NCI-H1930 (cell line): ENCODE measurements at places on chromosomes 3 and 15.

DNA sequence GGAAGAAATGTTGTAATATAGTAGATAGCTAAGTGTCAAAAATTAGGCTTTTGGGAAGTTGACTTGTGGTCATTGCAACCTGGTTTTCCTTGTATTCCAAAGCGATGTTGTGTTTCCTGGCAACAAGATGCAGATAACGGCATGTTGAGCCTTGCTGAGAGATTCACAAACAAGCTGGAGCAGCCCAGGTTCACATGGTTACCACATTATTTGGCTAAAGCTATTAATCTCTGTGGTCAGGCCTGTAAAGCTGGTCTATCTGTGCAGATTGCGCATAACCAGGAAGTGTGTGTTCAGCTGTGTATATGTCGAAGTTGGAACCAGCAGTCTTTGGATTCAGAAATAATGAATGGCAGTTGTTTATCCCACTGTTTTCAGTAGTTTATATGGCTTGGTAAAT is 6.6 kb downstream of the TIPARP start:
- DNase-seq = peak; percentile 31

DNA sequence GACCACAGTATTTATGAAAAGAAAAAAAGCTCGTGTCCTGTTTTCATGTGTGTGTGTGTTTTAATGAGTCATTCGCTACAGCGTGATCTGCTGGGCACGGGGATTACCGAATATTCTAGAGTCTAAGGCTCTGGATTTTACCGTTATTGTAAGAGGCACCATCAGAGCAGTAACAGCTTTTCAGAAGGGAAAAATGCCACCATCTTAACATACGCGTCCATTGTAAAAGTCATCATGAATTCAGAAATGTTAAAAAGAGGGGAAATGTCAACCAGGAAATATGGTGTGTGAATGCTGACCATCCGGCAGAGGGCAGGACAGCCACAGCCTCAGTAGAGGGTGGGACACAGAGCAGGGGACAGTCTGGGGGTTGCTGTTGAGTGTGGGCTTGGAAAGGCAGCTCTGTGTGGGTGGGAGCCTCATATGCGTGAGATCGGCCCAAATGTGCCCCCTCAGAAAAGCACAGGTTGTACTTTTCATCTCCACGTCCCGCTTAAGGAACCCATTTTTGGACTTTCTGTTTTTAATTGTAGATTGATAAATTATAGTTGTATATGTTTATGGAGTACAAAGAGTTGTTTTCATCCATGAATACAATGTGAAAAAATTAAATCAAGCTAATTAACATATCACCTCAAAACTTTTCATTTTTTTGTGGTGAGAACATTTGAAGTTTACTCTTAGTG is 69.6 kb downstream of the ASB7 start:
- no peak for DNase-seq

- DNase-seq = no peak
Observed at GRCh38 chr3:182117583-182117982, 405.9 kb downstream of the SOX2 start.

DNA sequence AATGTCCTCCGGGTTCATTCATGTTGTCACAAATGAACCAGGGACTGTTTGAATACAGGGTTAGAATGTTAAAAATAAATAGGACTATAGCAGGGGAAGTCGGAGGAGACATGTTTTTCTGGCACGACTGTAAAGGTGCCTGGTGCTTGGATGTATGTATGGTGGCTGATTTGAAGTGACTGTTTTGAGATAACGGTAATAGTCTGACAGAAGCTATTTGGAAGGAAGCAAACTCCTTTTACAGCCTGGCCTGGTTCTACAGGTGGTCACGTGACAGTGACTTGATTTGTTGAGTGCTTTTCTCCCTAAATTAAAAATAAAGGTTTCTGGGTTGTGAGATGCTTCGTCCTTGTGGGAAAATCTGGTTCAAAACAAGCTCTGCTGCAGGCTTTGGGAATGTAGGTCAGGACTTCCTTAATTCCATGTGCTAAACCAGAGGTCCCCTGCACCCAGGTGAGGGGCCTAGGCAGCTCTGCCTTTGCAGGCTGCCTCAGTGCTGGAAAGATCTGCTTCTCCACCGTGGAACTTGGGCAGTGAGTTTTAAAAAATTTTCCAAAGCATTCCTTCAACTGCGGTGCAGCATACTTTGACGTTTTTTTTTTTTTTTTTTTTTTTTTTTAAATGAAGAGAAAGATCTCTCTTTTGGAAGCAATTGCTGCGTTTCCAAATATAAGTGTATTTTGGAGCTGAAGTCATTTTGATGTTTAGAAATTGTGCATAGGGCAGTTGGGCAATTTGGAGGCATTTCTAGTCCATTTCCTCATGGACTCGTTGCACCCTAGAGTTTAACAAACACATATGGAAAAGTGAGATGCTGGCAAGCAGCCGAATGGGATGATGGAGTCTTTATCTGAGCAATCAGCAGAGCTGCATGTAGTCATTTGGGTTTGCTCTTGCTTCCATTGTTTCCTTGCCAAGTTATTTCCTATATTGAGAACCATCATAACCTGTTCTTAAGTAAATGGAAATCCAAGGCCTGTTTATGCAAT is 30.9 kb downstream of the ITPR1 start:
- no peak for DNase-seq

- no peak for DNase-seq
Observed at GRCh38 chr3:42035816-42036482, 55.2 kb upstream of the TRAK1 start.

- DNase-seq = no peak
Observed at GRCh38 chr3:115975353-115975752, 352.0 kb downstream of the GAP43 start.

- no peak for DNase-seq
Observed at GRCh38 chr3:50264383-50264963, 4.5 kb upstream of the SEMA3B start.

- peak; percentile 54 for DNase-seq
Observed at GRCh38 chr3:197828-198491, 1.4 kb downstream of the CHL1 start.

- DNase-seq = no peak
Observed at GRCh38 chr3:45565342-45565741, 29.2 kb upstream of the LIMD1 start.

DNA sequence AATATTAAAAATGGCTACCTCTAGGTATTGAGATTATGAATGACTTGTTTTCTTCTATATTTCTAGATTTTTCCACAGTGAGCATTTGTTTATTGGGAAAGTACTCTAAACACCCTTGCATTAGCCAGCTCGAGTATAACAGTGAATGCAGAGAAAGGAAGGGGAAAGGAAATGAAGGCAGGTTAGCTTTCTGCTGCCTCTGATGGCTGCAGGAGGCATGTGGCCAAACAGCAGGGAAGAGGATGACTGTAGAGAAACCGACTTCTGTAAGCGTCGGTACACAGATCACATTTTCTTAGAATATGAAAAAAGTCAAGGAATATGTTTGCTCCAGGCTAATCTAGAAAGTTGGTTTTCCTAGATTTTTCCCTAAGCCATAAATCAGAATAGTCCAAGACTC is 19.8 kb downstream of the GNB5 start:
- no peak for DNase-seq

DNA sequence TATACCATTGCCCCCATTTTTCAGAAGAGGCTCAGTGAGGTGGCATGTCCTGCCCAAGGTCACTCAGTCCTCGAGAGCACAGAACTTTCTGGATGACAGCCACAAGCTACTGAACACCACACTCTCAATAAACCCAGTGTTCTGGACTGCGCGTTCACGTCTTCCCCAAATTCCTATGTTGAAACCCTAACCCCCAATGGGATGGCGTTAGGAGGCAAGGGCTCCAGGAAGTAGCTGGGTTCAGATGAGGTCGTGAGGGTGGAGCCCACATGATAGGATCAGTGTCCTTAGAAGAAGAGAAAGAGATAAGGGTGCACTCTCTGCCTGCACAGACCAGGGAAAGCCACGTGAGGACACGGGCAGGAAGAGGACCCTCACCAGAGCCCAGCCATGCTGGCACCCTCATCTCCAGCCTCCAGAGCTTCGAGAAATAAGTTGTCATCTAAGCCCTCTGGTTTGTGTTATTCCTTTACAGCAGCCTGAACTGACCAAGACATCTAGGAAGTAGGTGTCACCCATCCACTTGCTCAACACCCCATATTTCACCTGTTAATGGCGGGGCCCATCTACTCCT is 324.0 kb downstream of the UACA start:
- no peak for DNase-seq

GRCh38 chr15:58650102-58650501 is 99.4 kb downstream of the ADAM10 start:
- DNase-seq = no peak

DNA sequence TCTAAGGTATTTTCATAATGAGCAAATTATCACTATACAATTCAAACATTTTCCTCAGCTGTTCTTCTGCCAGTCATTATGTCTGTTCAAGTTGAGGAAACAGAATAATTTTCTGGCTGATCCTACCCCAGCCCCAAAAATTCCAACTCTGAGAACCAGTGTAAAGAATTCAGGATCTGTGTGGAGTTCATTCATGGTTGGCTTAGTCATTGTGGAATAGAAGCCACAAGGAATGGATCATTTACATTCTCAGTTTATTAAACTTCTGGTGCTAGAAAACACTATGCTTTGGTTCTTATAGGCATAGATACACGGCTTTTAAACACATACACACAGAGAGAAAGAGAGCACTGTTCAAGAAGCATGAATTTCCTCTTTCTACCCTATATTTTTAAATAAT is 134.6 kb downstream of the CMSS1 start:
- no peak for DNase-seq

DNA sequence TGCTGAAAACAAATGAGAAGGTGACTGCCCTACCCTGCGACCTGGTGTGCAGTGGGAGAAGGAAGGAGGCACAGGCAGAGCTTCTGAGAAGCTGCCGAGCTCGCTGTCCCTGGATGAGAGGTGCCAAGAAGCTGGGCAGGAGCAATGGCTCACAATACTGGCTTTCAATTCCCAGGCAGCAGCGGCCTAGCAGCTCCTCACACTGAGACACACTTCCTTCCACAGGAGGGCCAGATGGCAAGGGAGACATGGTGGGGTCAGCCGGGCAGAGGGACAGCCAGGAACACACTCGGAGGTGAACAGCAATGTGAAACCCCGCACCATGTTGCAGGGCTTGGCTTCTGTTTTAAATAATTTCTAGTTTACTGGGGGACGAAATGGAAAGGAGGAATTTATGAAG is 314.6 kb downstream of the EPHB1 start:
- DNase-seq = no peak

GRCh38 chr3:181824961-181825360 is 113.2 kb downstream of the SOX2 start:
- no peak for DNase-seq

GRCh38 chr3:9690451-9691450 is 12.9 kb upstream of the CPNE9 start:
- DNase-seq = no peak

DNA sequence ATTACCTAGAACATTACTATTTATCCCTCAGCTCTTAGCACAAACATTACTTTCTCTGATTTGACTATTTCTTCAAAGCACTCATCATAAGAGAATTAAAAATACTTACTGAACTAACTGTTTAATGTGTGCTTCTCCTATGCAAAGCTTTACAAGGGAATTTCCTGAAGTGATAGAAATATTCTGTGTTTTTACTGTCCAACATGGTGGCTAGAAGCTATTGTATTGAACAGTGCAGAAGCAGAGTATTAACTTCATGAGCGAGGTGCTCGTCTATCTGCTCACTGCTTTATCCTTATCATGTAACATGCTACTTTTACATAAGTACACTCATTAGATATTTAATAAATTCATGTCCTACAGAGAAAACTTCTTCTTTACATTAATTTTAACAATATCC is 239.1 kb downstream of the ISL2 start:
- DNase-seq = no peak

DNA sequence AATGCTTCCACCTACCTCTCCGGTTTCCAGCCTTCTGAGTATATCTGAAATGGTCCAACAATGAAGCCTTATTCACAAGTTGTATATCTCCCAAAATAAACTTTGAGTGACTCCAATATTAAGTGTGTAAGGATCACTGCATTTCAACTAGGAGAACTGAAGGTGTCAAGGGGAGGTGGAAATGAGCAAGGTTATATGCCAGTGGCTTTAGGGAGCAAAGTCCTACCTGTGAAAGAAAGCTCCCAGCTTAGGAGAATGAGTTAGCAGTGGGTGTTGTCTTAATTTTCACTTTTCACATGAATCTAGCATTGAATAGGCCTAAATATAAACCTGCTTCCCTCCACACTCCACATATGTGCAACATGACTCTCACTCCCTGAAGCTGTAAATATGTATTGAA is 29.0 kb downstream of the LMCD1 start:
- DNase-seq = no peak

DNA sequence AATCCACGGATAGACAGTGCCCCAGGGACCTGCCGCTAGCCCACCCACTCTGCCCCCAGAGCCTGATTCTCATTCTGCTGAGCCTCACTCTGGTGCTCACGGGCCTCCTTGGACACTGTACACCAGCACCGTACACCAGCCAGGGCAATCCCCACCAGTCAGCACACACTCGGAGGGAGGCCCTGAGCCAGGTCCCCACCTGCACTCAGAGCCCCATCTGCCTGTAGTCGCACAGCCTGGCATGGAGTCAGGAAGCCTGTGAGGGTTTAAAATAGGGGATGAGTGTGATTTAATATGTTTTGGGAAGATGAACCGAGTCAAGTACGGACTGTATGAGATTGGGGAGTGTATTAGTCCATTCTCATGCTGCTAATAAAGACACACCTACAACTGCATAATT is 223.0 kb downstream of the SLCO3A1 start:
- no peak for DNase-seq

DNA sequence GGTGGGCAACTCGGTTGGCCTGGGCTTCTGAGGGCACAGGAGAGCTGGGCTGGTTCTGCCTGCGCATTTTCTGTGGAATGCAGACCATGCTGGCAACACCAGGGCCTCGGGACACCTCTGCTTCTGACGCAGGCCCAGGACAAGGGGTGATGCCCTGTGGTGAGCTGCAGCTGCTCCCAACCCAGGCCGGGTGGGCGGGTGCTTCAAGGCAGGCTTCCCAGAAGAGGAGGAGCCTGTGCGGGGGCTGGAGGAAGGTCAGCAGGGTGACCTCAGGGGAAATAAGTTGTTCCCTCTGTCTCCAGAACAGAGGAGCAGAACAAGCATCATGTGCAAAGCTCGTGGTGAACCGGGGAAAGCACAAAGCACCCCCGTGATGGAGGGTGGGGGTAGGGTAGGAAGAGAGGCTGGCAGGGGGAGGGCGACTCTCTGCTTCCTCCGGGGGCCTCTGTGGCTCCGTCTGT is 11.0 kb upstream of the PLXNA1 start:
- no peak for DNase-seq

- no peak for DNase-seq
Observed at GRCh38 chr3:188390775-188391443, 237.0 kb downstream of the LPP start.

- no peak for DNase-seq
Observed at GRCh38 chr15:37394402-37395099, 294.2 kb upstream of the MEIS2 start.

- peak; percentile 29 for DNase-seq
Observed at GRCh38 chr15:52790169-52790708, at the start of gene ONECUT1. ONECUT1 (minus strand) TSS chr15:52790336; CDS start chr15:52789884, 452 bp downstream.

DNA sequence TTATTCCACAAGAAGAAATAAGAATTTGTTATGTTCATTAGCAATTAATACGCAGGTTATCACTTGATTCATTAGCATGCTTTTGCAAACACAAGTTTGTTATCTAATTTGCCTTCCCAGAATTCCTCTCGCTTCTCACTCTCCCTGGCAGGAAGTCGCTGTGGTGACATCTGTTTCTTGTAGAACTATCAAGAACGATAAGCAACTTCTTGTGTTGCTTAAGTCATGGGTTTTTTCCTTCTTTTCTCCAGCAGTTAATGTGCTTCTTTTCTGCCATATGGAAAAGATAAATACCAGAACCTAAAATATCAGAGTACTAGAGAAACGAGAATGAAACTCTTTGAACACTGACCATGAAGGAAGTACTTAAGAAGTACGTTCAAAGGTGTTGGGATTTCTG is 99.8 kb upstream of the CHMP2B start:
- DNase-seq = no peak
